ENCODE measurements at places on chromosomes 7 and 10.
A peak's percentile ranks its signal among the peaks of the same experiment; 100 is the strongest.

GRCh38 chr7:16504019-16504418 is 22.6 kb upstream of the LRRC72 start:
- peak; percentile 60 for DNase-seq

- no peak for DNase-seq
Measured at GRCh38 chr7:156524818-156525597, 115.6 kb upstream of the RNF32 start.

- no peak for DNase-seq
Measured at GRCh38 chr7:34445653-34446052, 212.4 kb upstream of the NPSR1 start.

- DNase-seq = peak; percentile 77
Measured at GRCh38 chr7:77348371-77348813, 67.8 kb downstream of the GSAP start.

DNA sequence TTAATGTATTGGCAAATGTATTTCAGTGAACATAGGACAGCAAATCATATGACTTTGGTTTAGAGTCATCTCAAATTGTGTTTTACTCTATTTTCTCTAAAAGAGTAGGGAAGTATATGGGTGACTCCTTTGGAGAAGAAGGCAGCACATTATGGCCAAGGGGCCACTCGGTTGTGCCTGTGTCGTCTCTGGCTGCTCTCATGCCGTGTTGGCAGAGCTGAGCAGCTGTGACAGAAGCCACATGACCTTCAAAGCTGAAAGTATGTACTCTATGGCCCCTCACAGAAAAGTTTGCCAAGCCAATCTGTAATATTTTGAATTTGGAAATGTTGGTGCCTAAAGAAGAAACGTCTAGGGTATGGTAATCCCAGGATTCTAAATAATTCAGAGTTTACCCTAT is 47.5 kb downstream of the TASOR2 start:
- DNase-seq = no peak

GRCh38 chr10:101310529-101311184 is 43.3 kb upstream of the BTRC start:
- no peak for DNase-seq

GRCh38 chr10:66021423-66021822 is 904.4 kb upstream of the LRRTM3 start:
- no peak for DNase-seq

DNA sequence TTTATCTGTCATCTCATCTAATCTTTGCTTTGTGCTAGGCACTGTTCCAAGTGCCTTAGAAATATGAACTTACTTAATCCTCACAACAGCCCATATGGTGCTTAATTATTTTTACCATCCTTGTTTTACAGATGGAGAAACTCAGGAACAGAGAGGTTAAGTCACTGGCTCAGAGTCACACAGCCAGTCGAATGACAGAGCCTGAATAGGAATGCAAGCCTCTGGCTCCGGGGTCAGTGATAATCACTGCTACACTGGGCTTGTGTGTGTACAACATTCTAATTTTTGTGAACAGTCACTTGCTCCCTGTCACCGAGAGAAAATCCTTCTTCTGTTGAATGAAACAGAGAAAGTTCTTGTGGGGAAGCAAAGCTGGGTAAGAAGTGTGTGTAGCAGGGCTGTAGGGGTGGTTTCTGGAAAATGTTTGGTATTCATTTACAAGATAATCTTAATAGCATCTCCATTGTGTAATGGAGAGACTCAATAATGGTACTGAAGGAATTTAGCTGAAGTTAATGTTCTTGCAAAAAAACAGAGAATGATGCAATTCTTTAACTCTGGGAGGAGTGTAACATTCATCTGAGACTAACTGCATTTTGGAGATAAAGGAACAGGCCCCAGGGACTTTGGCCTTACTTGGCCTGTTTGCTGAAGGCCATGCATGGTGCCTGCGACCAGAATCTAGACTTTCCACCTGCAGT is 290.6 kb downstream of the FRMD4A start:
- DNase-seq = no peak

- peak; percentile 79 for DNase-seq
Measured at GRCh38 chr7:23026164-23026563, 12.2 kb upstream of the HYCC1 start.

GRCh38 chr7:128742206-128742605 is 3.0 kb downstream of the CALU start:
- DNase-seq = peak; percentile 85

DNA sequence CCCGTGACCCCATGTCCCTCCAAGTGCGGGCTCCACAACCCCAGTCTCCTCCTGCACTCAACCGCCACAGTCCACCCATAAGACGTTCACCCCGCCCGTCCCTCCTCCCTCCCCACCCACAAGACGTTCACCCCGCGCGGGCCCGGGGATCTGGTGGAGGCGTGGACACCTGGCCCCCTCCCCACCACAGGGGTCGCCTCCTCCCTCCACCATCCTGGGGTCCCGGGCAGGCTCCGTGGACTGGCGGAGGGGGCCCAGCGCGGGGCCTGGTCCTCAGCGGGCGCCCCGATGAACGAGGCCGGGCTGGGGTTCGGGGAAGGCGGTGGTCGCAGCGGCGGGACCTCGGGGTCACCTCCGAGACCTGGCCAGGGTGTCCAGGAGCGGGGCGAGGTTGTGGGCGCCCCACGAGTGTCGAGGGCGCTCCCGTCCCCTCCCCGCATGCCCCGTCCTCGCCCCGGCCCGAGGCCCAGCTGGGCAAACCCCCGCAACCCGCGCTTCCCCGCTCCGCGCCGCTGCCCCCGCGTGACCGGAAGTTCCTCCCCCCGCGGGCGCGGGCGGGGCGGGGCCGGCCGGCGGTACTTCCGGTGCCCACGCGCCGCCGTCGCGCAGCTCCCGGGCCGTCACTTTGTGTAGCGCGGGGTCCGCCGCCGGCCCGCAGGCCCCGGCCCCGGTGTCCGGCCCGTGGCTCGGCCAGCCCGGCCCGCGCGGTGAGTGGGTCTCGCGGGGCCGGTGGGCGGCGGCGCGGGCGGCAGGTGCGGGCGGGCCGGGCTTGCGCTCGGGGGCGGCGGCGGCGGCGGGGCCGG is at the start of gene ZNF316:
ZNF316 (plus strand) TSS at position 578 of the 803 bp plus-strand sequence. CDS start 5,092 bp downstream, outside the sequence.
- DNase-seq = peak; percentile 100
